Activated CD4-positive, alpha-beta T cell treated with anti-CD3 and anti-CD28 coated beads, Interleukin-2, amount 50 U/mL, for 1 hour (primary cell): ENCODE measurements at places on chromosomes 12 and 14.

- no peak for DNase-seq
Observed at GRCh38 chr12:96883571-96883970, 23.5 kb upstream of the NEDD1 start.

- no peak for DNase-seq
Observed at GRCh38 chr14:100323942-100324307, 786 bp downstream of the SLC25A47 start.

DNA sequence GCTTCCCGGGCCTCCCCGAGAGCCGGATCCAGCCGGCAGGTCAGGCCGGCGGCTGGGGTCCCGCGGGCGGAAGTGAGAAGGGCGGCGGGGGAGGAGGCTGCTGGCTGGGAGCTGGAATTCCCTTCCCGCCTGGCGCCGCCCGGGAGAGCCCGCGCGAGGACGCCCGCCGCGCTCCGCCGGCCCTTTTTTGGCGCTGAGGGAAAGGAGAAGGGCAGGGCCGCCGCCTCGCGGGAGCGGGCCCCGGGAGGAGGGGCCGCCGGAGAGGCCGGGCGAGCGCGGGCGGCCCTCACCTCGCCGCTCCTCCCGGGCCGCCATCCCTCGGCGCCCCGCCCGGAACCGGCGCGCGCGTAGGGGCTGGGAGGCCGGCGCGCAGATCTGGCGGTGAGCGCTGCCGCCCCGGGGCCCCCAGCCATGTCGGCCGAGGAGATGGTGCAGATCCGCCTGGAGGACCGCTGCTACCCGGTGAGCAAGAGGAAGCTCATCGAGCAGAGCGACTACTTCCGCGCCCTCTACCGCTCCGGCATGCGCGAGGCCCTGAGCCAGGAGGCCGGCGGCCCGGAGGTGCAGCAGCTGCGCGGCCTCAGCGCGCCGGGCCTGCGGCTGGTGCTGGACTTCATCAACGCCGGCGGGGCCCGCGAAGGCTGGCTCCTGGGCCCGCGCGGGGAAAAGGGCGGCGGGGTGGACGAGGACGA, at the start of the genes KLHL42 and MANSC4:
Gene KLHL42, plus strand, starts transcription at position 314 of the 692 bp plus-strand sequence. Its CDS starts 98 bp downstream, at position 412.
Gene MANSC4, minus strand, starts transcription at position 317 of the 692 bp plus-strand sequence. CDS start 8,960 bp downstream, outside the sequence.
- peak; percentile 63 for DNase-seq

GRCh38 chr14:23182372-23183157, 895 bp downstream of the SLC7A8 start:
- DNase-seq, result peak; percentile 35

- no peak for DNase-seq
Observed at GRCh38 chr14:31255286-31255685, 47.7 kb upstream of the HECTD1 start.

DNA sequence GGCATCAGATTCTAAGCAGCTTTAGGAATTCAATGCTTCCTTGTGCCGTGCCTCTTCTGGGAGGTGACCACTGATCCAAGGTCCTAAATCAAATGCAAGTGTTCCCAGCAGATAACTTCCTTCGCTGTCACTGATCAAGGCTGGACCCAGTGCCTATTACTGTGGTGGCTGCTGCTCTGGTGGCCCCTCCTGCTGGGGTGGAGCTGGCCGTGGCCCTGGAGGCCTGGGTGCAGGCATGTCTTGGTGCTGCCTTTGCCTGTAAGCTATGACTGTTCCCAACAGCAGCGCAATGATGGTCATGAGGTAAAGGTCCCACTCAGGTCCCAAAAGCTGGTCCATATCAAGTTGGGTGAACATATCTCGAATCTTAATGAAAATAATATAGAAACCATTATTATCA, 56.8 kb downstream of the SEL1L start:
- DNase-seq, result no peak

GRCh38 chr14:50531595-50532501, 521 bp downstream of the MAP4K5 start:
- DNase-seq, result peak; percentile 18

GRCh38 chr12:52988898-52989297, 17.4 kb upstream of the EIF4B start:
- no peak for DNase-seq

DNA sequence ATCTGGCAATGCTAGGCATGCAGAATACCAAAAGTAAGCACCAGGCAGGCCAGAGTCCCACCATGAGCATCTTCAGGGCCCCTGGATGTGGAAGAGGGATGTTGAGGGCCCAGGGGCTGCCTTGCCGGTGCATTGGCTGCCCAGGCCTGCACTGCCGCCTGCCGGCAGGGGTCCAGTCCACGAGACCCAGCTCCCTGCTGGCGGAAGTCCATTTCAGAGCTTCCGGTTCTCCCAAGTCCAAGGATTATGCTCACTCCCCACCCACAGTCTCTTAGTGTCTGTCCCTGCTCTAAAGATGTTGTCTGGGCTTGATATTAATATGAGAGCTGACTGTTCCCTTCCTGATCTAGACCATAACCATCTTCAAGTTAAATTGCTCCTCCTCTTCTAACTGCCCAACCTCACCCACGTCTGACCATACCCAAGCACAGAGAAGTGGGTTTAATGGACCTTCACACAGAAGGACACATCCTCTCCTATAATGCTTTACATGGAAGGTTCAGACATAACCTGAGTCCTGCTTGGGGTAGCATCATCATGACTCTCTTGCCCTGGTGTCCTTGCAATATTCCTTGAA, 117.4 kb downstream of the DAD1 start:
- DNase-seq, result no peak

DNA sequence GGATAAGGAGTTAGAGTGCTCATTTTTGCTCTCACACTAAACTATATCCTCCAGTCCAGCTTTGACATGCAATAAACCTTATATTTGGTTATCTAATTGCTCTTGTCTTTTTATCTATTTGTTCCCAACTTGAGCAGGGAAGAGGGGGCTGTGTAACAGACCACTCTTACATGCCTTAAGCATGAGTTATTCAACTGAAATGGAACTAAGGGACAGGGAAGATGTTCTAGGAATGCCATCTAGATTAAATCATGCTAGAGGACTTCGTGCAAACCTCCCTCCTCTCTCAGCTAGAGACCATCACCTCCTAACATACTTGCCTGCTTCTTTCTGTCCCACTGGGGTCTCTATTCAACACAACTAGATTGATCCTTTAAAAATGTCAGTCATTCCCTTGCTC, 20.6 kb downstream of the SPX start:
- no peak for DNase-seq

- DNase-seq, result no peak
Observed at GRCh38 chr12:129404556-129404955, 499.3 kb downstream of the TMEM132D start.

DNA sequence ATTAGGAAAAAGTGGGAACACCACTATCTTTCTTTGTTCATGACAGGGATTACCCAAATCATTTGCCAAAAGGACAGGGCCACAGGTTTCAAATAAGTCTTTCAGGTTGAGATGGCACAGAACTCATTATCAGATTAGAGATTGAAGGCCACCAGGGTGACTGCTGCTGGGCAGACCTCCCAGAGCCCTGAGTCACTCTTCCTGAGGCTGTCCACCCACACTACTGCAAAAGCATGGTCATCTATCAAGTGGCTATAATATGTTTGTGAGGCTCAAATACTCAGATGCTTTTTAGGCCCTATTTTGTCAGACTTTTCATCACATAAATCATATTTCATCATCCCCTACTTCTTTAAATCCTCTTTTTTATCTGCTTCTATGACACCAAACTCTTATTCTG, 155.3 kb upstream of the CCDC196 start:
- DNase-seq, result no peak

- DNase-seq, result no peak
Observed at GRCh38 chr12:3928538-3929184, 55.5 kb upstream of the PARP11 start.

DNA sequence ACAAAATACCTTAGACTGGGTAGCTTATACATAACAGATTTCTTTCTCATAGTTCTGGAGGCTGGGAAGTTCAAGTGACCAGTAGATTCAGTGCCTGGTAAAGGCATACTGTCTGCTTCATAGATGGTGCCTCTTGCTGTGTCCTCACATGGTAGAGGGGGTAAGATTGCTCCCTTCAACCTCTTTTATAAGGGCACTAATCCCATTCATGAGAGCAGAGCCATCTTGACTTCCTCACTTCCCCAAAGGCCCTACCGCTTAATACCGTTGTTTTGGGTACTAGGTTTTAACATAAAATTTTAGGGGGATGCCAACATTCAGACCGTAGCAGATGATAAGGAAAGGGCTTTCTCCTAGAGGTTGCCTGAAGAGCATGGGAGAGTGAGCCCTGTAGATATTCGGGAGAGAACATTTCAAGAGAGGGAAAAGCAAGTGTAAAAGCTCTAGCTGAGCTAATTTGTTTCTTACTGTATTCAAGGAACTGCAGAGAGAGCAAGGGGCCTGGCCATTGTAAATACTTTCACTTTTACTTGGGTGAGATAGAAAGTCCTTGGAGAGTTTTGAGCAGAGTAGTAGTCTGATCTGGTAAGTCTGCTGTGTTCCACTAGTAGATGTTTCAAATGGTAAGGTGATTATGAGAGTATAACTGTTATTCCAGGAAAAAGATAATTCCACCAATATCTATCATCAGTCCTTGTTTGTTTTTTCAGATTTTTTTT, 27.3 kb downstream of the FRS2 start:
- DNase-seq, result no peak

DNA sequence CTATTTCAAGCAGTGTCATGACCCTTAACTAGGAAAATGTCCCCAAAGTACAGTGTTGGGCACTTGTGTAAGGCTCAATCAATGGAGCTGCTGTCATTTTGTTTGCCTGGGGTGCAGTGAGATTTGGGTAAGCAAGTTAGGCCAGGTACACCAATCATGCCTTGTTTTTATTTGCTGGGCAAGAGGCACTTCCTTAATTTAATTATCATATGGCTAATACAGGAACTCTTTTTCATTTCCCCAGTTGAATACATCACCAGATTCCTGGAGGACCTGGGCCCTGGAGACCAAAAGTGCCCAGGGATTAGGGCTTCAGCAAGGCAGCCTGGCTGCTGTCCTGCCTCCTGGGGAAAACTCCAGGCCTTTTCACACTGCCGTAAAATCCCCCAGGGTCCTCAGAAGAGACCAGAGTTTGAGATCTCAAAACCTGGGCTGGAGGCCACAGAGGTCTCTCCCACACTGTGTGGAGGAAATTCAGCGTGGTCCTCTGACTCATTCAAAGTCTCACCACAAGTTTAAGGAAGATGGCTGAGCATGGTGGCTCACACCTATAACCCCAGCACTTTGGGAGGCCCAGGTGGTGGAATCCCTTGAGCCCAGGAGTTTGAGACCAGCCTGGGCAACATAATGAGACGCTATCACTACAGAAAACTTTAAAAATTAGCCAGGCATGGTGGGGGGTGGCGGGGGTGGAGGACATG, 28.4 kb upstream of the FOXN3 start:
- peak; percentile 14 for DNase-seq
